Epithelial cell of alveolus of lung (primary cell): ENCODE measurements at places on chromosomes 2 and 18. TPM values are rescaled to one million over a fixed set of nuclear protein-coding genes. Genes with fewer than 3 reads are reported as not detected.

The GPR45 gene
- not detected in 2 replicates for total RNA-seq

The BCL11A gene
- 2.5 and 5.4 TPM in 2 replicates for total RNA-seq

The G6PC2 gene
- total RNA-seq = not detected in 2 replicates

The DUSP11 gene
- total RNA-seq = 29.0 and 30.9 TPM in 2 replicates

The IFIH1 gene
- 6.4 and 6.9 TPM in 2 replicates for total RNA-seq

The STRN gene
- total RNA-seq = 8.1 and 11.3 TPM in 2 replicates

The AGXT gene
- not detected in 2 replicates for total RNA-seq

The INPP4A gene
- total RNA-seq = 18.4 and 21.2 TPM in 2 replicates

The FKBP7 gene
- 48.4 and 102 TPM in 2 replicates for total RNA-seq

The ACVR1C gene
- under 0.01 and 2.2 TPM in 2 replicates for total RNA-seq

The CROCC2 gene
- total RNA-seq = 0.80 TPM in 1 of 2 replicates, not detected in the other

The HOXD3 gene
- total RNA-seq = not detected in 2 replicates

The COX7A2L gene
- total RNA-seq = 178 and 191 TPM in 2 replicates
